ENCODE measurements at places on chromosomes 6 and 20.

DNA sequence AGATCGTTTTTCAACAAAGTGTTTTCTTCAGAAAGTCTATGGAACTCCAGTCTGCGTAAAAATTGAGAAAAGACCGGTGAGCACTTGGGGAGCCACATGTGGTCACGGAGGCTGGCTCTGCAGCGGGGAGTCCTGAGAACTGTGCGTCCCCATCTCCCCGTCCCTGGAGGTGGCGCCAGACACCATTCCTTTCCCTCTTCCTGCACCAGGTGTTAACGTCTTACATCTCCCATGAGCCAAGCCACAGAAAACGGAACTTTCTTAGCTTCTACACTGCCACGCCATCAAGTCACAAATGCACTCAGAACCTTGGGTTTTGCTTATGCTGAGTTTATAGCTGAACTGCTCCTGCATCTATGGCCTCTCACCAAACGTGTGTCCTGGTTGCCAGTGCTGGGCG, 62.6 kb downstream of the GINS1 start:
- DNase-seq, result no peak

DNA sequence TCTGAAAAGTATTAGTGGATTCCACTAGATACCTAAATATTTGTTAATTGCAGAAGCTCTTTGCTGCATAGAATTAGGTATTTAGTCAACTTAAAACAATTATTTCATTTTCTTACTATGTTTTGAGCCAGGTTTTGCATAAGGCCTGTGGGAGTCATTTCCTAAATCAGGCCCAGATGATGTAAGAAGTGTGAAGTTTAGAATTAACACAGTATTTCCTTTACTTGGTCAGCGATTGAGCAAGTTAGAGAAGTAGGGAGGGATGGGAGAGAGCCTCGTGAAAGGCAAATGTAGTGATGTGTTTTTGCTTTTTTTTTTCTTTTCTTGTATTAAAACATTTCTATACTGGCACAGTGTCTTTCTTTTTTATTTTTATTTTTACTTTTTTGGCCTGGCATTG, 711.1 kb downstream of the HDGFL1 start:
- no peak for DNase-seq

GRCh38 chr6:148423601-148424270, 81.1 kb downstream of the SASH1 start:
- DNase-seq, result no peak

GRCh38 chr6:69542494-69542893, 254.3 kb downstream of the LMBRD1 start:
- no peak for DNase-seq

GRCh38 chr6:44059359-44060346, 67.6 kb downstream of the MRPL14 start:
- no peak for DNase-seq

DNA sequence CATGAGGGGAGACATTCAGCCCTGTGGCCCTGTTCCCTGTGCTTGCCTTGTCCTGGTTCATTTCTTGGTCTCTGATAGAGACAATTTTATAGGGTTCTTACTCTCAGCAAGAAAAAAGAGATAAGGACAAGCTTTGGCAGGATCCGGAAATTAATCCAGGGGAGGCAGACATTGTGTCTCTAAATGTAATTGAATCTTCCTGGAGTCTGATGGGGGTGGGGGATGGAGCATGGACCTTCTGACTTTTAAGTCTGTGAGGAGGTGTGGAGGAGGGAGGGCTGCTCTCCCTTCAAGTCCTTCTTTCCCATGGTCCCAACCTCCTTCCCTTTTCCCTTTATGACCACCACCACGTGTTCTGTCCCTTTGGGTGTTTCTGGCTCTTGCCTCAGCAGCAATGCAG, 512.7 kb downstream of the DHX35 start:
- DNase-seq, result no peak

DNA sequence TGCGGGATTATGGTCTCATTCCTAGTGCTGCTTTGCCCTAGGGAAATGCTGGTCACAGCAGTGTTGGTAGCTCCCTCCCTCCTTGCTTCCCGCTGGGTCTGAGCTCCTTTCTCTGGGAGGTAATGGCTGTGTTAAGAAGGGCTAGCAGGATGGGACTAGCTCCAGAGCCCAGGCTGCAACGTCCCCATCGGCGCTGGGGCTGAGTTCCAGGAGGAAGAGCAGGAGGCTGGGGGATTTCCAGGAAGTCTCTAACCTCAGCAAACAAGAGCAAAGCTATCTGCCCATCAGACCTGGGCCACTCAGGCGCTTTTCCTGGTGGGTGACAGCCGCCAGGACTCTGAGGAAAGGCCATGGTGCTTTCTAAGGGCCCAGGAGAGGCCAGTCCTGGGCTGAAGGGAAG, 174.2 kb downstream of the DLL1 start:
- no peak for DNase-seq

GRCh38 chr20:32141465-32141980, 32.0 kb downstream of the TM9SF4 start:
- no peak for DNase-seq

GRCh38 chr20:36155991-36156390, 1.5 kb downstream of the EPB41L1 start:
- DNase-seq, result no peak
